ENCODE measurements at places on chromosomes 4 and X.

- no peak for DNase-seq
These were observed 77.2 kb downstream of the ATP10D start for GRCh38 chr4:47562297-47562696.

- DNase-seq: no peak
These were observed 3.5 kb downstream of the BCOR start for GRCh38 chrX:40094041-40094899.

- DNase-seq: no peak
These were observed 16.5 kb downstream of the CXCL1 start for GRCh38 chr4:73885574-73886267.

GRCh38 chr4:793093-793861 lies 32.7 kb downstream of the CPLX1 start:
- no peak for DNase-seq

GRCh38 chr4:188619456-188620149 lies 480.4 kb downstream of the TRIML1 start:
- DNase-seq: no peak

Measured in GM04503 (cell line).